A673 (cell line): ENCODE measurements at places on chromosomes 5 and 9. TPM values are rescaled to one million over a fixed set of nuclear protein-coding genes. Genes with fewer than 3 reads are reported as not detected.

DNA sequence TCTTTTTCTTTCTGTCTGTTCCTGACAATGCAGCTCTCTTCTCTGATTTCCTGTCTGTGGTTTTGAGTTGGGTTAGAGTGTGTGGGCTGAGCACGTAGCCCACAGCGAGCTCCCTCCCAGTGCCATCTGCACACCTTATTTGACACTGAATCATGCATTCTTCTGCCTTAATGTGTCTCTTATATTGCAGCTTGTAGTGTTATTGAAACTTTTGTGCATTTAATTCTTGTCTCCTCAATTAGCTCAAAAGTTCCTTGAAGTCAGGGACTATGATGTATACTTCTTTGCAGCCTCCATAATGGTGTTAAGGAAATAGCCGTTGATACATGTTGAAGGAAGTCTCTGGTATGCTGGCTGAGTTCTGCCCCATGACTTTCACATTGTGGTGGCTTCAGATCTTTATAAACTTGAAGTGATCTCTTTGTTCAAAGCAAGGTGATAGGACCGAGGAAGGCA lies 576.2 kb upstream of the CLINT1 start:
- H3K4me3 ChIP-seq = no peak overlapping the region
- H3K27ac ChIP-seq = no peak overlapping the region
- H3K36me3 ChIP-seq = no peaks in the 10 kb centered on the region
- no peaks in the 10 kb centered on the region for H3K27me3 ChIP-seq
- no peak for DNase-seq
- no peaks in the 10 kb centered on the region for H3K4me1 ChIP-seq

GRCh38 chr9:132003319-132003704 lies 76.4 kb downstream of the MED27 start:
- H3K27me3 ChIP-seq = no peaks in the 10 kb centered on the region
- no peak overlapping the region for H3K4me3 ChIP-seq
- H3K4me1 ChIP-seq = peaks cover 51% of the 10 kb centered on the region
- H3K36me3 ChIP-seq = no peaks in the 10 kb centered on the region
- H3K27ac ChIP-seq = no peak overlapping the region

DNA sequence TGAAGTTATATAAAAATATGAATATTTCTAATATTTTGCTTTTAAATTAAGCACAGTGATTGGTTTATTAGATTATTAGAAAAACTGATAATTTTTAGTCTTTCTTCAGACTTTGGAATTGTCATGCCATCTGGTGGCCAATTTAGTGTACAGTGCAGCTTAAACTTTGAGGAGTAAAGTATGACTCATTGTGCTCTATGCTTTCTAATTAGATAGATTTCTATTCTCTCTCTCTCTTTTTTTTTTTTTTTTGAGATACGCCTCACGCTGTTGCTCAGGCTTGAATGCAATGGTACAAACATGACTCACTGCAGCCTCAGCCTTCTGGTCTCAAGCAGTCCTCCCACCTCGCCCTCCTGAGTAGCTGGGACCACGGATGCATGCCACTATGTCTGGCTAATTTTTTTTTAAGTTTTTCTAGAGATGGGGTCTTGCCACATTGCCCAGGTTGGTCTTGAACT lies 42.1 kb upstream of the GPR21 start:
- H3K27ac ChIP-seq = no peak overlapping the region
- no peak overlapping the region for H3K4me3 ChIP-seq
- peaks cover 9% of the 10 kb centered on the region for H3K4me1 ChIP-seq
- peaks cover 42% of the 10 kb centered on the region for H3K36me3 ChIP-seq
- peak; percentile 83 for DNase-seq

- H3K4me3 ChIP-seq = no peak overlapping the region
- DNase-seq = peak; percentile 2
- H3K4me1 ChIP-seq = no peaks in the 10 kb centered on the region
- no peaks in the 10 kb centered on the region for H3K36me3 ChIP-seq
Observed at GRCh38 chr9:33686942-33687341, 108.4 kb upstream of the PRSS3 start.

- no peak overlapping the region for H3K27ac ChIP-seq
- H3K27me3 ChIP-seq = no peaks in the 10 kb centered on the region
- DNase-seq = no peak
Observed at GRCh38 chr5:63286724-63287123, 675.5 kb downstream of the HTR1A start.

DNA sequence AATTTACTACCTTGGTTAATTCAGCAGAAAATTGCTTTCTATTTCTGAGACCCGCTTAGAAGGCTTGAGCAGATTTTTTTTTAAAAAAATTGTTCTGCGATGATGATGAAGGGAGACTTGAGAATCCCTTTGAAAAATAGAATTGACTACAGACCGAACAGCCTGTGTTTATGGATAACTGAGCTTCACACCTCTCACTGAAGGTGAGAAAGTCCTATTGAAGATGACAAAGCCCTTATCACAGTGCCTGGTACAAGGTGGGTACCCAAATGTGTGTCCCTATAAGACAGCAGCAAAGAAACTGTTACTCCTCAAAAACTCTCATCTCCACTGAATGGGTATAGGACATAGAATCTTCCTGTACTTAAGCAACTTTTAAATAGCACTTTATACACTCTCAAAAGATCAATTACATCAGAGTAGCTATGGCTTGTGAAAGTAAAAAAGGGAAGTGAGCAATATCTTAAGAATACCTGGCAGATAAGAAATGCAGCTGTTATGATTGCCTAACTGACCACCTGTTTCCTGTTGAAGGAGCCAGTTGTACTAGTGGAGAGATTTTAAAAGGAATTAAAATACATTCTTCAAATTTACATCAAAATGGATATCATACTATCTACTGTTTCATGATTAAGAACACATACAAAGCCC lies 419.7 kb downstream of the CHSY3 start:
- H3K36me3 ChIP-seq = no peaks in the 10 kb centered on the region
- H3K27ac ChIP-seq = no peak overlapping the region
- no peak overlapping the region for H3K4me3 ChIP-seq
- H3K4me1 ChIP-seq = no peaks in the 10 kb centered on the region
- no peaks in the 10 kb centered on the region for H3K27me3 ChIP-seq

- DNase-seq = no peak
- no peaks in the 10 kb centered on the region for H3K36me3 ChIP-seq
- H3K27ac ChIP-seq = no peak overlapping the region
- H3K27me3 ChIP-seq = no peaks in the 10 kb centered on the region
Observed at GRCh38 chr5:138653502-138653901, 78.3 kb upstream of the HSPA9 start.

DNA sequence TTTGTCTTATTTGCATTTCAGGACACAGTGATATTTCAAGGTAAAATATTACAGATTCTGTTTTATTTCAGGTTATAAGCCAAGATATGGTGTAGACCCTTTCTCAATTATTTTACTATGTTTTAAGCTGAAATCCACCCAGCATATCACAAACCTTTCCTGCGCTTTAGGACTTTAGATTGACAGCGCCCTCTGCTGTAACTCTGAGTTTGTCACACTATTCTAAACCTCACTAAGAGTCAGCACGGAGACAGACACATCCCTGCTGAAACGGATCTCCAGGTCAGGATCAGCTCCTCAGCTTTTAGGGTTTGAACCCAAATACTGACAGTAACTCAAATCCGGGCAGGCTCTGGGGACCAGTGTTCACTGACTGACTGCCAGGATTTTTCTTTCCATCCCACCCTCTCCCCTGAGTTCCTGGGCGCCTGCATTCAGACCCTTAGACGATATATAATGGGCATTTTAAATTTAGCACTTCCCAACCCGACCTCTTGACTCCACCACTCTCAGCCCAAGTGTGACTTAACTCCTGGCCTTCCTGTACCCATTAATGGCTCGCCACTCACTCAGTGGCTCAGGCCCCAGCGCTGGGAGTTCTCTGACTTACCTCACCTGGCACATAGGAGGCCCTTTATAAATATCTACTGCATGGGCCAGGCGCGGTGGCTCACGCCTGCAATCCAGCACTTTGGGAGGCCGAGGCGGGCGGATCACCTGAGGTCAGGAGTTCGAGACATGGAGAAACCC lies 33.5 kb downstream of the TLX3 start:
- DNase-seq = peak; percentile 64
- H3K4me1 ChIP-seq = no peaks in the 10 kb centered on the region
- no peak overlapping the region for H3K27ac ChIP-seq
- H3K4me3 ChIP-seq = no peak overlapping the region
- H3K27me3 ChIP-seq = peaks cover 24% of the 10 kb centered on the region

GRCh38 chr5:119373449-119373858 lies 17.6 kb downstream of the TNFAIP8 start:
- H3K4me1 ChIP-seq = no peaks in the 10 kb centered on the region
- no peak overlapping the region for H3K27ac ChIP-seq
- H3K36me3 ChIP-seq = no peaks in the 10 kb centered on the region
- no peaks in the 10 kb centered on the region for H3K27me3 ChIP-seq

- H3K27me3 ChIP-seq = peaks cover 23% of the 10 kb centered on the region
- H3K4me1 ChIP-seq = no peaks in the 10 kb centered on the region
- H3K27ac ChIP-seq = no peak overlapping the region
- H3K4me3 ChIP-seq = no peak overlapping the region
- no peak for DNase-seq
Observed at GRCh38 chr5:148836272-148837250, 10.2 kb downstream of the ADRB2 start.

- no peaks in the 10 kb centered on the region for H3K27me3 ChIP-seq
- DNase-seq = no peak
- H3K27ac ChIP-seq = no peak overlapping the region
Observed at GRCh38 chr9:93619272-93619775, 42.9 kb downstream of the PHF2 start.

GRCh38 chr5:62312036-62312435 lies 6.0 kb downstream of the KIF2A start:
- no peak overlapping the region for H3K27ac ChIP-seq
- DNase-seq = no peak
- H3K36me3 ChIP-seq = no peaks in the 10 kb centered on the region

GRCh38 chr9:137802521-137803243 lies 74.9 kb upstream of the CACNA1B start:
- H3K27me3 ChIP-seq = no peaks in the 10 kb centered on the region
- H3K27ac ChIP-seq = no peak overlapping the region
- H3K36me3 ChIP-seq = peaks cover 15% of the 10 kb centered on the region
- H3K4me1 ChIP-seq = no peaks in the 10 kb centered on the region
- DNase-seq = no peak

DNA sequence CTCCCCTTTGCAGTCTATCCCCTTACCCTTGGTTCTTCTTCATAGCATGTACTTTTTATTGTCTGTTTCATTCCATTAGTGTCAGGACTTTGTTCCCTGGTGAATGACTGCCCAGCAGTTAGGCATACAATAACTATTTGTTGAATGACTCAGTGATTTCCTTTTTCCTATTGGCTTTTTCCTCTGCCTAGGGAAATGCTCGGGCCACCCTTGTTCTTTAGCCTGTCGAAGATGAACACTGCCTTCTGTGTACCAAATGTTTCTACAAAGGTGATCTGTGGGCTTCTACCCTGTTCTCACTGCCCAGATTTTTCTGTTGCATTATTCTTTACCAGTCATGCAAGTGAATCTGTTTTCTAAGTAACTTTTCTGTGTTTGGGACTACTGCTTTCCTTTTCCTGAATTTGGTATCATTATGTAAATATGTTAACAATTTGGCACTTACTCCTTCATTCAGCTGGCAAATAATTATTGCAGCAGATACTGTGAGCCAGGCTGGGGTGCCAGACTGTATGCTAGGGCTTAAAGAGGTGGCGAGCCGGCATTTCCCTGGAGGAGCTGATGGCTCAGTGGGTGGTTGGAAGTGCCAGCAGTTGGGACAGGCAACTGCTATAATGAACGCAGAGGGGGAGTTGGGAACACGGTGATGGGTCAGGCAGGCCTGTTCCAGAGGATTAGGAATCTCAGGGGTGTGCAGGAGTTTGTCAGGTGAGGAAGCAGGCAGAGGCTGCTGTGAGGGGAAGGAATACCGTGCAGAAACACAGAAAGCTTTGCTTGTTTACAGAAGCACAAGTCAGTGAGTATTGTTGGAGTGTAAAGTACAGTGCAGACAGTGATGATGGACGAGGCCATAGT lies 30.6 kb downstream of the KDM4C start:
- no peaks in the 10 kb centered on the region for H3K36me3 ChIP-seq
- peaks cover 7% of the 10 kb centered on the region for H3K4me1 ChIP-seq
- no peak overlapping the region for H3K4me3 ChIP-seq
- H3K27me3 ChIP-seq = no peaks in the 10 kb centered on the region
- H3K27ac ChIP-seq = no peak overlapping the region
- DNase-seq = peak; percentile 32

DNA sequence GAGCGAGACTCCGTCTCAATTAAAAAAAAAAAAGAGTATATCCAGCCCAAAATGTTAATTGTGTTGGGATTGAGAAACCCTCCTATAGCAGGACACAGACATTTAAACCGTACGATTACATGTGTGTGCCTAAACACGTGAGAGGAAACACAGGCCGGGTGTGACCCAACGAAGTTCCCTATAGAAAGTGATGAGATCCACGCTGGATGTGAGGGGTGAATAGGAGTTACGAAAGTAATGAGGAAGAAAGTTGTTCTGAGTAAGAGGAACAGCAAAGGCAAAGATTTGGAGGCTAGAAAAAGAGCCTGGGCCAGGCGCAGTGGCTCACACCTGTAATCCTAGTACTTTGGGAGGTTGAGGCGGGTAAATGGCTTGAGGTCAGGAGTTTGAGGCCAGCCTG lies 13.6 kb downstream of the NAIF1 start:
- no peak for DNase-seq
- peaks cover 38% of the 10 kb centered on the region for H3K4me1 ChIP-seq
- no peaks in the 10 kb centered on the region for H3K36me3 ChIP-seq
- no peak overlapping the region for H3K27ac ChIP-seq
- no peaks in the 10 kb centered on the region for H3K27me3 ChIP-seq

GRCh38 chr5:41414598-41414997 lies 95.8 kb downstream of the PLCXD3 start:
- no peak overlapping the region for H3K4me3 ChIP-seq
- no peaks in the 10 kb centered on the region for H3K36me3 ChIP-seq
- peaks cover 8% of the 10 kb centered on the region for H3K4me1 ChIP-seq
- DNase-seq = no peak

The TDRD7 gene
- total RNA-seq = 3.6 and 4.9 TPM in 2 replicates

The DOCK2 gene
- total RNA-seq = 1.8 and 2.2 TPM in 2 replicates

The MAP1B gene
- 134 and 135 TPM in 2 replicates for total RNA-seq

The CCNI2 gene
- total RNA-seq = 0.11 TPM in 1 of 2 replicates, not detected in the other

The TPM2 gene
- total RNA-seq = 39.2 and 44.3 TPM in 2 replicates

The FAM151B gene
- 4.0 and 4.3 TPM in 2 replicates for total RNA-seq

The LVRN gene
- total RNA-seq = not detected in 2 replicates

The YIPF5 gene
- 50.9 and 52.9 TPM in 2 replicates for total RNA-seq

The ADGRD2 gene
- total RNA-seq = not detected in 2 replicates

The PLAC8L1 gene
- 1.9 and 2.7 TPM in 2 replicates for total RNA-seq

The RASA1 gene
- total RNA-seq = 34.2 and 35.4 TPM in 2 replicates

The C8G gene
- total RNA-seq = 0.74 and 0.75 TPM in 2 replicates

The CCL28 gene
- 0.32 and 0.57 TPM in 2 replicates for total RNA-seq

The LCN1 gene
- total RNA-seq = not detected in 2 replicates

The GABRA1 gene
- total RNA-seq = not detected in 2 replicates

The IL13 gene
- total RNA-seq = not detected in 2 replicates

The LAMC3 gene
- 0.28 and 0.37 TPM in 2 replicates for total RNA-seq

The ZFP2 gene
- total RNA-seq = 0.24 and 0.43 TPM in 2 replicates

The KLF4 gene
- total RNA-seq = 0.28 and 0.49 TPM in 2 replicates
